Kasumi-1 (cell line): ENCODE measurements at places on chromosomes 13 and 19.

GRCh38 chr13:43697323-43697722 is 89.4 kb downstream of the ENOX1 start:
- no peak for DNase-seq

DNA sequence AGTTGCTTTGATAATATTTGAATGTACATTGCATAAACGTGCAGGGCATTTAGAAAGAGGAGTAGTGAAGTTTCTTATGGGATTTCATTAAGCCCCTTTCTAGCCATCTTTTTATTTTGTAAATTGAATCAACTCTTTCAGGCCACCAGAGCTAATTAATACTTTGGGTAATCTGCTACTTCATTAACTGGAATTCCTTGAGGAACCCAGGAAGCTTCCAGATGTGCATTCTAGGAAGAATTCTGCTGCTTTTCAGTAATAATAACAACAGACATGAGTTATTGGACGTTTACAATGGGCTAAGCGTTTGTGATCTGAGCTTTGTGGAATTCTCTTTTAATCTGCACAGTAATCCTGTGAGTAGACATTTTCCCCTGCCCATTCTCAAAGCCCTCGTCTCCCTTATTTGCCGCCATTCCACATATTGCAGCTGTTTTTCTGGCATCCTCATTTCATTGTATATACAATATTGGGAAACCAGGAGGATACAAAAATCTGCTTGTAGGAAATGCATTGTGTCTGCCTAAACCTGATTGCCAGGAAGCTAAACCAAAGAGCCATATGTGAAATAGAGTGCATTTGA is 103.9 kb downstream of the HS6ST3 start:
- no peak for DNase-seq

GRCh38 chr19:6958791-6959190 is 62.4 kb downstream of the MBD3L2B start:
- no peak for DNase-seq

- no peak for DNase-seq
Measured at GRCh38 chr19:58227964-58228584, 640 bp upstream of the ZNF544 start.

GRCh38 chr19:21587117-21587461 is 81.7 kb downstream of the ZNF429 start:
- no peak for DNase-seq

- no peak for DNase-seq
Measured at GRCh38 chr13:96294930-96295881, 205.3 kb downstream of the HS6ST3 start.

DNA sequence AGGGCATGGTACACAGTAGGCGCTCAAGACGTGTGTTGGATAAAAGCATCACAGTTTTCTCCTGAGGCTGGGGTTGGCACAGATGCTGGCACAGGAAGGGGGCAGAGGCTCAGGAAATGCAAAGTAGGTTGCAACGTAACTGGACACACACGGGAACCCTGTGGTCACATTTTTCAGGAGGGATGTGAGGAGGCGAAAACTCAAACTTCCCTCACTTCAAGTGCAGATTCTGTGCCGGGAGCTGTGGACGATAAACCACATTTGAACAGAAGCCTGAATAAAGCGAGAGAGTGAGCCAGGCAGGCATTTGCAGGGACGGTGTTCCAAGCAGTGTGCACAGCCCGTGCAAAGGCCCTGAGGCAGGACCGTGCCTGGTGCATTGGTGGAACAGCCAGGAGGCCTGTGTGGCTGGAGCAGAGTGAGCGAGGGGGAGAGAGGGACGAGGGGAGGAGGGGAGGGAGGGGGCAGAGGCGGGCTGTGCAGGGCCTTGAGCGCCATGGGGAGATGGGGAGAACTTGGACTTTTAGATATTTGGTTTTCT is 40.3 kb downstream of the NFIC start:
- DNase-seq, result no peak

DNA sequence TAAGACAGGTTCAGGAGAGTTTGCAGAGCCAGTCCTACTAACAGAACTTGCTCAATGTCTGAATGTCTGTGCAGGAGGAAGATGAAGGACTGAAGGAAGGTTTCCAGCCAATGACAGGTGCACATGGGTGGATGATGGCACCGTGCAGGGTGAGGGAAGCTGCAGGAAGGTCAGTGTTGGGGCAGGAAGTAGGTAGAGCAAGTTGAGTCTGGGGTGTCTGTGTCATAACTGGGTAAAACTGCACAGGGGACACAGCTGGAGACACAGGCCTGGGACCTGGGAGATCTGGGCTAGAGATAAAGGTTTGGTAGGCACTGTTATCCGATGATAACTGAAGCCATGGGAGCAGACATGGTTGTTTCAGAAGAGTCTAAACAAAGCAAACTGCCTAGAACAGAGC is 116.9 kb downstream of the USP12 start:
- no peak for DNase-seq

GRCh38 chr13:24083141-24083540 is 77.4 kb upstream of the SPATA13 start:
- no peak for DNase-seq

DNA sequence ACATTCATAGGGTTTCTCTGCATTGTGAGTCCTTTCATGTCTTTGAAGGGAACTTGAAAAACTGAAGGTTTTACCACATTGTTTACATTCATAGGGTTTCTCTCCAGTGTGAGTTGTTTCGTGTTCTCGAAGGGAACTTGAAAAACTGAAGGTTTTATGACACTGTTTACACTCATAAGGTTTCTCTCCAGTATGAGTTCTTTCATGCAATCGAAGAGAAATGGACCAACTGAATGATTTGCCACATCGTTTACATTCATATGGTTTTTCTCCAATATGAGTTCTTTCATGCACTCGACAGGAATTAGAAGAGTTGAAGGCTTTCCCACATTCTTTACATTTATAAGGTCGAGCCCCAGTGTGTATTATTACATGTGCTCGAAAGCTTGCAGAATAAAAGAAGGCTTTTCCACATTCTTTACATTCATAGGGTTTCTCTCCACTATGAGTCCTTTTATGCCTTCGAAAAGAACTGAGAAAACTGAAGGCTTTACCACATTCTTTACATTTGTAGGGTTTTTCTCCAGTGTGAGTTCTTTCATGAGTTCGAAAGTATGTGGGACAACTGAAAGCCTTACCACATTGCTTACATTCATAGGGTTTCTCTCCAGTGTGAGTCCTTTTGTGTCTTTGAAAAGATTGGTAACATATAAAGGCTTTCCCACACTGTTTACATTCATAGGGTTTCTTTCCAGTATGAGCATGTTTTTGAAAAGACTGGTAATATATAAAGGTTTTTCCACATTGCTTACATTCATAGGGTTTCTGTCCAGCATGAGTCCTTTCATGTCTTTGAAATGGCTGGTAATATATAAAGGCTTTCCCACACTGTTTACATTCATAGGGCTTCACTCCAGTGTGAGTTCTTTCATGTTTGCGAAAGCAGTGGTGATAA is 20.7 kb downstream of the ZNF14 start:
- no peak for DNase-seq

DNA sequence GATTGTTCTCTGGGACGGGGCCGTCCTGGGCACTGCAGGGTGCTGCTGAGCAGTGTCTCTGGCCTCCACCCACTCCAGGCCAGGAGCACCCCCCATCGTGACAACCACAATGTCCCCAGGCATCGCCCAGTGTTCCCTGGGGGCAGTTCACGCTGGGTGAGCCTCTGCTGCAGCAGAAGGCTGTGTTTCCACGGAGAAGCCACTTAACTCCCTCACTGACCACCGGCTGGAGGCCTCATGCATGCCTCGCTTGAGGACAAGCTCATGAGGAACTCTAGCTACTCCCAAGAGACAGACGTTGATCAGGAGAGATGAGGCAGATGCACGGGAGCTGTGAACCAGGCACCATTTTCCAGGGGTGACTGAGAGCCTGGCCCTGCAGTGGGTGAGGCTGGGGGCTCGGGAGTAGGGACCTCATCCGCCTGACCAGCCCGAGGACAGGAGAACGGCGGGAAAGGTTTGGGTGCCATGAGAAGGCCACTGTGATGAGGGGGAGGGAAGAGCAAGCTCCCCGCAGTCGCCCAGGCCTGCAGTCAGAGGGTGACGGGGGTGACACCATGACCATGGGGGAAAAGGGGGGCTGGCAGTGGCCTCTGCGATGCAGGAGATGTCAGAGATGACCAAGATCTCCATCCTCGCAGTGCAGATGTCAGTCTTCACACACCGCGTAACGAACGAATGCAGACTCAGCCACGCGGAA is 5.1 kb downstream of the SLC39A3 start:
- no peak for DNase-seq

DNA sequence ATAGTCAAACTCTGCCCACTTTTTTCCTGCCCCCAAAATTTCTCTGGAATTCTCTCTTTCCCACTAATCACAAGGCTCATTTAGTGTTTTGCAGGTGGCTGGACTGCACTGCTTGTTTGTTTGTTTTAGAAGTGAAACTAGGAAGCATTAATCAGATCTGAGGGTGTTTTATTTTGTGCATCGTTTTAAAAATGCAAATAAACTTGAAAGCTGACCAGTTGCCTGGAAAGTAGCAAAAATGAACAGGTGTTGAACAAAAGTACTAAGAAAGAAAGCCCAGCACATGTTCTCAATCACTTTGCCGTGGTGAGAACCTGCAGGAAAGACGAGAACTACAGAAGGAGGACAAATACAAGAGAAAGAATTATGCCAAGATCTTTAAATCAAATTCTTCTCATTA is 365.5 kb downstream of the PCDH9 start:
- DNase-seq, result no peak

- DNase-seq, result no peak
Measured at GRCh38 chr19:17615889-17616685, 60.6 kb downstream of the COLGALT1 start.

DNA sequence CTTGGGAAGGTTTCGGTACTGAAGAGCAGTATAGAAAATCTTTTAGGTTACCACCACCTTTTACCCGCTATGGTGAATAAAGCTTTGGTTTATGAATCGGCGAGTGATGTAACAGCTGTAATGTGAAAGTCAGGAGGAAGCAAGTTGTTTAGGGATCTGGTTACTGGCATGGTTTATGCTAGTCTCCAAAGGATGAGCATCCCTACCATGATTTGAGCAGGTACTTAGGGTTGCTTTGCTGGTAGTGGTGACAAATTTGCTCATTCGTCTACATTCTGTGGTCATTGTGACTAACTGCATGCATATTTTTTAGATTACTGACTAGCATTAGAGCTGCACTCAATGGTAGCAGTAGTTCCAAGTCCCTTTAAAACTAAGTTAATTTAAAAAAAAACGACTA is 104.1 kb downstream of the FRY start:
- DNase-seq, result no peak

GRCh38 chr19:7545904-7546303 is 10.4 kb downstream of the PNPLA6 start:
- no peak for DNase-seq

- DNase-seq, result no peak
Measured at GRCh38 chr19:51091126-51091525, 8.4 kb upstream of the KLK14 start.

DNA sequence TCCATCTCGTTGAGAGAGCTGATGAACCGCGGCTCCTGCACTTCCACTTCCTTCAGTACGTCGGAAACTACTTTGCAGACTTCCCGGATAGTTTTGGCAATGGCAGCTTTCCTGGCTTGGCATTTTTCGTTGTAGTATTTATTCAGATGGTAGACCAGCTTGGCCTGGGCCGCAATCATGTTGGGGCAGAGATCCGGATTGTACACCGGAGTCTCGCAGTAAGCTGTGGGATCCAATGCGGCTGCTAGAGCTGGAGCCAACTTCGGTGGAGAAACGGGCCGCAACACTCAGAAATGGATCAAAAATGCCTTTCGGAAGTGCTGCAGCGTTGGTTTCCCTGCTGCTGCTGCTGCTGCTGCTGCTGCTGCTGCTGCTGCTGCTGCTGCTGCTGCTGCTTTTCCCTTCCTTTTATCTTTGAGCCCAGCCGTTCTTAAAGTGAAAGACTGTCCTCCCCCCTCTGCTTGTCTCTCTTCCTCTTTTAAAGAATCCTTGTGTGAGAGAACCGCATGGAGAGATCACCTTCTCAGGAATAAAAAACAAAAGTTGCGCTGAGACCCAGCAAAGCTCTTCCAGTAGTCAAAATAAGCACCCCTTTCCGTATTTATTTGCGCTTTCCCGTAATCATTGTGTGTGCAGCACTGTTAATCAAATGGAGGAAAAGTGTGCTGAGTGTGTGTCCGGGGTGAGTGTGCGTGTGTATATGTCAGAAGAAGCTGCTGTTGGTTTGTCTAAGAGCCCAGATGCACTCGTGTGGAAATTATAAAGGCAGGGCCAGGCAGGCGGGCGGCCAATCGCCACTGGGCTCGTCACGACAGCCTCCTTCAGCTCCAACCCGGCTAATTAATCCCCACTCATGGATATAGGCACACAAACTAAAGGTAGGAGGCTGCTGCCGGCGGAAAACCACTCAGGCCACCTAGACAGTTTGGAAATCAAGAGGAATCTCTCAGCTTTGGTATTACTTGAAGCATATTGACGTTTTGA is at the start of gene MAB21L1:
MAB21L1 (minus strand) TSS at position 730 of the 984 bp plus-strand sequence; CDS start at position 179, 551 bp downstream.
- DNase-seq, result peak; percentile 45

DNA sequence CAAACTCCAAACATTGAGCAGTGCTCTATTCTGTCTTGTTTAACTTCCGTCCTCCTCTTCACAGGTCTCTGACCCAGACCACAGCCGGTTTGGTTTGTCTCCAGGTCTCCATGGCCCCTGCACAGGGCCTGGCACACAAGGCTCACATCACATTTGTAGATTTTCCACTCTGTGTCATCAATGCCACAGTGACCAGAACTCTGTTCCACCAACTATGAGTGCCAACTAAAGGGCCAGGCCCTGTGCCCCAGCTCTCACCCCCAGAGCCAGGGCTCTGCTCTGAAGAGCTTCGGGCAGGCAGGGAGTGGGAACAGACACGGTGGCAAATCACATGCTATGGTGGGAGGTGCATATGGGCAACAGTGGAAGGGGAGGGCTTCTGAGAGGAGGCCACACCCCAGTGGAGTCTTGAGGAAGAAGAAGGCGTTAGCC is 16.0 kb downstream of the SMG9 start:
- no peak for DNase-seq

DNA sequence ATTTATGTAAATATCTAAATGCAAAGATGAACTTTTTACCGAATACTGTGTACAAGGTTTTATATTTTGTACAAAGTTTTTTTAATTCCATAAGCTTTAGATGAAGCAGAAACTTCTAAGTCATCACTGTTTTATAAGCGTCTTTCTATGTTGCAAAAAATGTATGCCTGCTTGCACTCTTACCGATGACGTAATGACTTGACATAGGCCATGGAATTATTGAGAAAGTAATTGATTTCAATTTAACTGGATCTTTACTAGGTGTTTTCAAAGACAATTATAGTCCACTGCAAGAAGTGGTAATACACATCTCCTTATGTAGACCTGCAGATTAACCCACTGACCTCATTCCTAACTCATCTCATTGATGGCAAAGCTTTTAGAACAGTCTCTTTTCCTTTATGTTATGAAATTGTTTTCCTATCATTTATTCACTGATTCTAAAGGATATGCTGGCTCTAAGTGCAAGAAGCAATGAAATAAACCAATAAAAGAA is 10.4 kb downstream of the DACH1 start:
- no peak for DNase-seq
